ENCODE measurements at places on chromosomes 5 and 9. TPM values are rescaled to one million over a fixed set of nuclear protein-coding genes. Genes with fewer than 3 reads are reported as not detected.

DNA sequence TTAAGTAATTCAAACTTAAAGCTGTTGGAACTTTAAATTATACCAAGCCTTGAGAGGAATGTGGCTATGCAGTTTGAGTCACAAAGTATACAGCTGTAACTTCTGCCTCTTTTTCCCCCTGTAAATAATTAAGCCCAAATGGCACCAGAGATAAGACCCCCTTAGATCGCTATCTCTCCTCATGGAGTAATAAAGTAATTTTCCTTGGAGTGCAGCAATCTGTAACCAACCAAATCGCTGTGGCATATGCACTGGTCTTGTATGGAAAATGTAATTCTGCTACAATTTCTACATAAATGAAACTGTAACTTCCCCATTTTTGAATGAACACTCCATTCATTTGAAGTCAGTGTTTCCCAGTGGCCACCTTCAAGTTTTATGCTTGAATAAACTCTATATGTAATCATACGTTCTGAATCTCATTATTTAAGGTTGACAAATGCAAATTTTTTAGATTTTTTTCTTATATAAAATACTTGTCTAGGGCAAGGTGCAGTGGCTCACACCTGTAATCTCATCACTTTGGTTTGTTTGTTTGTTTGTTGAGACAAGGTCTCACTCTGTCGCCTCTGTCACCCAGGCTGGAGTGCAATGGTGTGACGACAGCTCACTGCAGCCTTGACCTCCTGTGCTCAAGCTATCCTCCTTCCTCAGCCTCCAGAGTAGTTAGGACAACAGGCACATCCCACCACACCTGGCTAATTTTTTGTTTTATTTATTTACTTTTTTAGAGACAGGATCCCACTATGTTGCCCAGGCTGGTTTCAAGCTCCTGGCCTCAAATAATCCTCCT, 12.3 kb downstream of the SUSD1 start:
- DNase-seq = no peak
- H3K27ac ChIP-seq = no peak overlapping the region
- H3K4me1 ChIP-seq = peaks cover 32% of the 10 kb centered on the region
- H3K4me3 ChIP-seq = no peak overlapping the region
- no peaks in the 10 kb centered on the region for H3K36me3 ChIP-seq

DNA sequence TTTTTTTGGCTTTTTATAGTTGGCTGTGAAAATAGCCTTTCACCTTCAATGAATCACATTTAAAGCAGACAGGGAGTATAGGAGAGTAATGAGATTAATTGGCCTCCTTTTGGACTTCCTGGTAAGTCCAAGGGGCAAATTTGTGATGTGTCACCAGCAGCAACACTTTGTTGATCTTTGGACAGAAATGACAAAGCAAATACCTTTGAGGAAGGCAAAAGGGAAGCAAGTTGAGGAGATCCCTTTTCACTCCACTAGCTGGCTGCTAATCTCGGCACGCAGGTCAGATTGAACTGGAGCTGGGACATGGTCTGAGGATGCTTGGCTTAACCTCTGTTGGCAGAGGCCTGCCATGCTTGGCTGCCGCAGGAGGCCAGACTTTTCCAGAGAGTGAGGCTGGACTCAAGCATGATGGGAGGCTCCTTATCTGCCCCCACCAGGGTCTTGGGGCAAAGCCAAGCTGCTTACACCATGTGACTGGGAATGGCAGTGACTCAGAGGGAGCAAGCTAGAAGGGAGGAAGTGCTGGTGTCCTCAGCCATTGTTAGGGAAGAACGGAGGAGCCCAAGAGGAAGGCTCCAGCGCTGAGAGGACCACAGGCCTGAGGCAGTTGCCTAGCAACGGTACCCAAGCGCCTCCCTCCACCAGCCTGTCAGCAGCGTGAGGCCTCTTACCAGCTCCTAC, 174.5 kb upstream of the MAP1B start:
- no peaks in the 10 kb centered on the region for H3K27me3 ChIP-seq

Gene BRINP1
- 1.7 TPM for total RNA-seq

Gene SLC25A51
- 27.4 TPM for total RNA-seq

- peak overlapping the region; percentile 87 for H3K4me3 ChIP-seq
- H3K27me3 ChIP-seq = no peaks in the 10 kb centered on the region
- DNase-seq = no peak
- no peaks in the 10 kb centered on the region for H3K36me3 ChIP-seq
- peak overlapping the region; percentile 96 for H3K27ac ChIP-seq
Measured at GRCh38 chr5:66144834-66145390, 812 bp downstream of the SREK1 start.

GRCh38 chr9:129801504-129801903, 1.5 kb upstream of the TOR1B start:
- H3K4me1 ChIP-seq = peaks cover 5% of the 10 kb centered on the region
- no peak overlapping the region for H3K27ac ChIP-seq
- no peaks in the 10 kb centered on the region for H3K27me3 ChIP-seq
- H3K4me3 ChIP-seq = no peak overlapping the region
- DNase-seq = no peak
